ENCODE measurements at places on chromosomes 12 and 14. TPM values are rescaled to one million over a fixed set of nuclear protein-coding genes. Genes with fewer than 3 reads are reported as not detected.

KRT71 gene
- not detected for total RNA-seq

RAD51AP1 gene
- total RNA-seq: 12.1 TPM

GPR68 gene
- total RNA-seq: 2.2 TPM

AVPR1A gene
- total RNA-seq: 0.37 TPM

FAM181A gene
- not detected for total RNA-seq

VRTN gene
- total RNA-seq: not detected

PLA2G1B gene
- total RNA-seq: not detected

B3GNT4 gene
- total RNA-seq: under 0.01 TPM

COPZ1 gene
- 111 TPM for total RNA-seq

CMTM5 gene
- total RNA-seq: not detected

LMNTD1 gene
- 1.4 TPM for total RNA-seq

BCL2L2 gene
- total RNA-seq: 16.8 TPM

SRSF5 gene
- 89.7 TPM for total RNA-seq

FOS gene
- 2.2 TPM for total RNA-seq

TMEM30B gene
- total RNA-seq: 0.20 TPM

THAP2 gene
- 2.5 TPM for total RNA-seq

Data from subcutaneous preadipocyte (primary cell).